ENCODE measurements at places on chromosomes 2 and 18.

DNA sequence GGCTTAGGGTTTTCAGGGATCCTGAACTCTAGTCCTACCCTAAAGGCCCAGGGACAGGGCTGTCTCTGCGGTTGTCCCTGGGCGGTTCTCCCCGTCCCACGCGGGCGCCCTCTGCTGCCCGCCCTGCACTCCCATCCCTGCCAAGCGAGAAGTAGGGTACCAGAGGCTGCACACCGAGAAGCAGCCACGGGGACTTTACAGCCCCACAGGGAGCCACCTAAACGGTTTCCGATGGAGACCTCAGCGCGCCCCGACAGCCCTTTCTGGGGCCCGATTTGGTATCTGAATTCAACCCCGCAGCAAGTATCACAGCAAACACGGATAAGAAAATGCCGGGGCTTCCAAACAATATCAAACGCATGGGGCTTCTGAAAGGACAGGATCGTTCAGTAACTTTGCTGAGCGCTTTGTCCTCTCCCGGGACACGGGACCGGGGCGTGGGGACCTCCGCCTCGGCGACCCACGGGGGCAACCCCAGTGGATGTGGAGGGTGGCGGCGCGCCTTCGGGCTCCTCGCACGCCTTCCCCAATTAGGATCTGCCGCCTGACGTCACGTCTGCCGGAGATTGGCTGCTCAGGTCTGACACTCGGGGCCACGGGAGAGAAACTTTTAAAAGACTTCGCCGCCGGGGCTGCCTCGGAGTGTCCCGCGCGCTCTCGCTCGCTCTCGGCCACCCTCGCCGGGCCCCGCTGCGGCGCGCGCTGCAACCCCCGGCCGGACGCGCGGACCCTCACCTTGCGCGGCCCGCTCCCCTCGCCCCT, at the start of gene LTBP1:
Gene LTBP1 (plus strand): TSS at position 640 of the 762 bp plus-strand sequence. CDS start 372 bp downstream, outside the sequence.
- DNase-seq, result peak; percentile 55

- DNase-seq, result no peak
Observed at GRCh38 chr18:55582325-55582724, 5.7 kb downstream of the TCF4 start.

DNA sequence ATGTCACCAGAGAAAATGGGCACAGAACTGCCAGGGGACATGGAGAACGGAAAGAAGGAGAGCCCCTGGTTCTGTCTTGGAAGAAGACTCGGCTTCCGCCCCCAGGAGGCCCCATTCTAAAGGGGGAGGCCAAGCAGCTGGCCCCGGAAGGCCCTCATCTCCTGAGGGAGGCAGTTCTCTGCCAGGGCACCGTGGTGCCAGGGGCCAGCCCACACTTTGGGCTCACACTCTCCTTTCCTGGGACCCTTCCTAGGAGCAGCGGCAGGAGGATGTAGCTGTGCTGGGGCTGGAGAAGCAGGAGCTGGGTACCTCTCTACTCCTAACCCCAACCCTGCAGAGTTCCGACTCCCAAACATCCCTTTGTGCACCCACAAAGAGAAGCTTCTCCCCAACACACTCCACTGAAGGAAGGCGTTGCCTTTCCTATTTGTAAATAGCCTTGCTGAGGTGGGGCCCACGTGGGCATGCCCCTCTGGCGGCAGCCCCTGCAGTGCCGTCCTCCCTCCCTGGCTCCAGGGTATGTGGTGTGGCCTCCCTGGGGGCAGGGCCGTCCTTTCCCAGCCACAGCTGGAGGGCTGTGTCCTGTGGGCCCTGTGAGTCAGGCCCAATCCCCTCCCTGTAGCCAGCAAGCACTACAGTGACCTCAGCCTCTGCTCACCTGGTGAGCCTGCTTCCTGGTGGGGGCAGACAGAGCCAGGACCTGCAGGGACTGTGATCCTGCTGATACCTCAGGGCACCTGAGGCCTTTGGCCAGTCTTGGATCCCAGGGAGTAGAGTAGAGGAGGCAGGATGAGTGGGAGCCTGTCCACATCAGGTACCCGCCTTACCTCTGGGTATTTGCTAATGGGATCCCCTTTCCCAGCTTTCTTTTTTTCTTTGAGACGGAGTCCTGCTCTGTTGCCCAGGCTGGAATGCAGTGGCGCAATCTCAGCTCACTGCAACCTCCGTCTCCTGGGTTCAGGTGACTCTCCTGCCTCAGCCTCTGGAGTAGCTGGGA, 26.6 kb downstream of the ZFP36L2 start:
- DNase-seq, result no peak

DNA sequence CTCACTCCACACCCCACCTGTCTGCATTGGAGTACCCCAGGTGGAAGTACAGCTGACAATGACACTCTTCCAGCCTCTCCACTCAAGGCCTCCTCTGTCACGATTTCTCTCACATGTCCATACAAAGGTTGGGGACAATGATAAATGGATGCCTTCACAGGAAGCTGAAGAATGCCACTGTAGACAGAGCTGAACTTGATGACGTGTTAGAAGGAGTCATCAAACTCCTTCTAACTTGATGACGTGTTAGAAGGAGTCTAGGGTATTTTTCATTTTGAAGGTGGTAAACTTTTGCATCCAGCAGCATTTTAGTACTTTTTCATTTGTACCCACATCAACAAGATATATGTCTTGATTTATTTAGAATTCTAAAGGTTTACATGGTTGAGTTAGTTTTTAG, 163.5 kb upstream of the DNMT3A start:
- no peak for DNase-seq

Measured in NCI-H345 (cell line).